ACHN (cell line): ENCODE measurements at places on chromosomes 7 and 10.

- no peak for DNase-seq
These were observed 145.5 kb downstream of the MYOF start for GRCh38 chr10:93336678-93337077.

DNA sequence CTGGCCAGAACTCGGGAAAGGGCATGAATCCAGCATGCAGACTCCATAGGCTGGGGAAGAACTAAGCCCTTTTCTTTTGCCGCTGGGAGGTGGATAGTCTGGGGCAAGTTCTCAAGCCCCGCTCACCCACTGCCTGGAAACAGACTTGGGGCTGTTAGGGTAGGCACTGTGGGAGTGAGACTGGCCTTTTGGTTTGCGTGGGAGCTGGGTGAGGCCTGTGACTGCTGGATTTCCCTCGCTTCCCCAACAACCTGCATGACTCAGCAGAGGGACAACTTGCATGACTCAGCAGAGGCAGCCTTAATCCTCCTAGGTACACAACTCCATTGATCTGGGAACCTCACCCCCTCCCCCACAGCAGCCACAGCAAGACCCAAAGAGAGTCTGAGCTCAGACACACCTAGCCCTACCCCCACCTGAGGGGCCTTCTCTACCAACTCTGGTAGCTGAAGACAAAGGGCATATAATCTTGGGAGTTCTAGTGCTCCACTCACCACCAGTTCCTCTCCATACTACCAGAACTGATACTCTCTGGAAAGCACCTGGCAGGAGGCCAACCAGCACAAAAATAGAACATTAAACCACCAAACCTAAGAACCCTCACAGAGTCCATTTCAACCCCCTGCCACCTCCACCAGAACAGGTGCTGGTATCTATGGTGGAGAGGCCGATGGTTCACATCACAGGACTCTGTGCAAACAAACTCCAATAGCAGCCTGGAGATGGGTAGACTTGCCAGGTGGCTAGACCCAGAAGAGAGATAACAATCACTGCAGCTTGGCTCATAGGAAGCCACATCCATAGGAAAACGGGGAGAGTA lies 81.4 kb upstream of the LAMB4 start:
- DNase-seq = peak; percentile 30

GRCh38 chr10:112735041-112735695 lies 214.9 kb upstream of the TCF7L2 start:
- DNase-seq = no peak

GRCh38 chr7:100211342-100211780 lies 8.4 kb upstream of the PVRIG start:
- no peak for DNase-seq

DNA sequence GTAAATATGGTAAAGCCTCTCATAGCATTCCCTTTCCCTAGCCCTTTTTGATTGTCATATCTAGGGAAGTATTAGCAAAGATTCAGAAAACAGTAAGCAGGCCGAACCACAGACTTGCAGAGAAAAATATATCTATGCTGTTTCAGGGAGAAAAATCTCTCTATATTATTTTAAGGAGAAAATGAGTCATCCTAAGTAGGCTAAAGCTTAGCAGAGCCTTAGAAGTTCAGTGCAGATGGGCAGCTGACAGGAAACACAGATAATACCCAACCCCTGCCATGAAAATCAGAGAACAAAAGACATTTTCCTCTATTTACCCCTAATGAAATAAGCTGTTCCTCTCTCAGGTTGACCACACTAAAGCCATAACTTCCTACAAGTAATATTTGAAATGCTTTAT lies 16.5 kb downstream of the C1QL3 start:
- no peak for DNase-seq

- no peak for DNase-seq
These were observed 712 bp downstream of the FOXP2 start for GRCh38 chr7:114415064-114415989.

DNA sequence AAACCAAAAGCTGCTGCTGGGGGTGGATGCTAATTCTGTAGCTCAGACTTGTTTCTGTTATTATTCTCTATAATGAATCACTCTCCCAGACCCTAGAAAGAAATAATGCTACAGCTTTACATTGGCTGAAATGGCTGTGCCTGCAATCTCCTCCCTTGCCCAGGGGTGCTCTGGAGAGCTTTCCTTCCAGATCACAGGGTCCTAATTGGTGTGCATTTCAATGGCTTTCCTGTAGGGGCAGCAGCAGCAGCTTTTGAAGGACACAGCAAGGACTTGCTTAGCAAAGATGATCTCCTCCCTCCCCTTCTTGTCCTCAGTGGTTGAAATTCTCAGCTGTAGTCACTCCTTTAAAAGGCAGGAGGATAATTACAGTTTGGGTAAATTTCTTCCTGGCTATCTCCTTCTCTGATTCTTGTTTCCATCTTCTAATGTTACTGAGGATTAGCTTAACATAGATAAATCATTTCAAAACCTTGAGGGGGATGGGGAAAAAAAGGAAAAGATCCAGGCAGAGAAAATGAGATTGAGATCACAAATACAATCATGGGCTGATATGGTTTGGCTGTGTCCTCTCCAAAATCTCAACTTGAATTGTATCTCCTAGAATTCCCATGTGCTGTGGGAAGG lies 120.2 kb upstream of the CTTNBP2 start:
- DNase-seq = peak; percentile 74

DNA sequence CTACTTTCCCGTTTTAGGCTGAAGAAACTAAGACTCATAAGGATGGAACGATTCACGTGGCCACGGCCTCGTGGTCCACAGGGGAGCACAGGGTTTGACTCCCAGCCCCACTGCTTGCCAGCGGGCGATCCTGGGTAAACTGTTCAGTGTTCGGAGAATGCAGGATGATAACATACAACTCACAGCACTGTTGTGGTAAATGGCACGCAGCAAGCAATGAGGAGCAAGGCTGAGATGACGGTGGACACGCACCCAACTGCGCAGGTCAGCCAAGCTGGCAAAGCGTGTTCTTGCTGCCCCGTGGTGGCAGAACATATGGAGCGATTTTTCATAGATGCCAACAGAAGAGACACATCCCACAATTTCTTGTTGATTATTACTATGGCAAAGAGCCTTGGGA lies 272.7 kb downstream of the DNAJB6 start:
- no peak for DNase-seq

DNA sequence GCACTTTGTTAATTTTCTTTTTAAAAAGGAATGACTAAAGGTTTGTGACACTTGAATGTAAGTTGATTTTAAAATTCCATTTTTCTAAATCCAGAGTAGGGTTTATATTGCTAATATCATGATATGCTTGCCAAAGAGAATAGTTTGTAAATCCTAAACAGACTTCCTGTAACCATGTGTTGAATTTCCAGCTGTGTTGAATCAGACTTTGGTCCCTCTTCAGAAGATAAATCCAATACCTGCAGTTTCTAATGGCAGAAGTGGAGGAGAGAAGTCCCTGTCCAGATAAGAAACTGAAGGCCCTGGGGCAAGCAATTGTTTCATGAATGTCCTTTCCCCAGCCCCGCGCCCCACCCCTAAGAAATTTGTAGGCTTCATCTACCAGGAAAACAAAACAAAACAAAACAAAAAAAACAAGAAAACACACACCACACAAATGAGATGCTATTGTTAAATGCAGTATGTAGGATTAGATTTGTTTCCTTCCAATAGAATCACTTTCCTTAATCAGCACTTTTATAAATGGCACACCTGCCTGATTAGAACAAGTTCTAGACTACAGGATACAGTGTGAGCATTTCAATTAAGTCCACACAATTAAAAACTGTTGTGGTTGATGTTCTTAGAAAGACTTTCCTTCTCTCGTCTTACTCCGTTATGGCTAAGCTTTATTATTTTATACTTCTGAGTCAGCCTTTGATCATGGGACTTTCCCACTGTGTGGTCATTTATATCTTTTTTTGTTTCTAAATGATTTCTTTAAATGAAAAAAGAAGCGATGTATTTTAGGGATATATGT lies 122.8 kb downstream of the KAT6B start:
- DNase-seq = no peak

DNA sequence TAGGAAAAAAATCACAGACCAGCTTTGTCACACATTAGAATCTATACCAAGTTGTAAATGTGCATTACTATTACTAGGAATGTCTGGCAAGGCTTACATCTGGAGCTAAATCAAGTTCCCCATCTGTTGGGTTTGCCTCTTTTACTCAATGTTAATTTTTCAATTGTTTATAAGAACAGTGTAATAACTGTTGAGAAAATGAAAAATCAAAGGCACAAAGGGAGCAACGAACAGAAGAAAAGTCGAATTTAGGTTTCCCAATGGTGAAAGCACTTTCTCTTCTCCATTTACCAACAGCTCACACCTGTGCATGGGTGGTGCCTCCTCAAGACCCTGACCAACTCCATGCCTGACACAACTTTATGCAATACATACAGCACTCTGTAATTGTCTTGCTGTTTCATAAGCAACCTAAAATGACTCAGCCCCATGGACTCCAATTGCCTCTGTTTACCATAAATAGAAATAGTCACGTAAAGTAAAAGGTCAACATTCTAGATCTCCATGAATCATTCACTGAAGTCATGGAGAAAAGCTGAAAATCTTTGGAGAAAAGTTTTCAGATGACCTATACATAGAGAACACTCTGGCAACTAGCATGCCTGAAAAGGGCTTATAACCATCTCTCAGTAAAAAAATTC lies 95.5 kb upstream of the KCNIP2 start:
- no peak for DNase-seq

- no peak for DNase-seq
These were observed 26.5 kb upstream of the HIBADH start for GRCh38 chr7:27689150-27689549.

- no peak for DNase-seq
These were observed 77.8 kb upstream of the PPIF start for GRCh38 chr10:79269443-79269842.

DNA sequence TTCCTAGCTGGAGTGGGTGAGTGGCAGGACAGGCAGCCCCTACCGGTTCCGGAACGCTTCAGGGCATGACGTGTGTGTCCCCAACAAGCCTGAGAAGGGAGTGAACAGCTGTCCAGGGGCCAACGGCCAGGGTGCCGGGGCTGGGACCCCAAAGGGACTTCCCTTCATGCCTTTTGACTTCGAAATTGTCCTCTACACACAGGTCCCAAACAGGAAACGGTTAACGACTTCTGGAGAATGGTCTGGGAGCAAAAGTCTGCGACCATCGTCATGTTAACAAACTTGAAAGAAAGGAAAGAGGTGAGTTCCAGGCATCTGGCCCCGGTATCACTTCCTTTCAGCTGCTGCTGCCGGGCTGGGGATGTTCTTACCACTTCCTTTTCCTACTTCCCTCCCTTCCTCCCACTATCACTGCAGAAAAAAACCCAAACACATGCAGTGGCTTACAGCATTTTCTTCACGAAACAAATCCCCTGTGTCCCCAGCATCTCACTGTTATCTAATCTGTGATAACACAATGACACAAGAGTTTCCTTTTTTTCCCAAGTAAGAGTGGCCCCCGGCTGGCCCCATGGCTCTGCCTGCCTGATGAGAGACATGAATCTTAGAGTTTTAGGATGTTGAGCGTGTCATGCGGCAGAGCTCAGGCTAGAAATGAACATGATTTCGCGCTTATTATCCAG lies 63.2 kb downstream of the MKI67 start:
- DNase-seq = no peak

- DNase-seq = no peak
These were observed 3.6 kb upstream of the HOXA11 start for GRCh38 chr7:27188386-27189294.

DNA sequence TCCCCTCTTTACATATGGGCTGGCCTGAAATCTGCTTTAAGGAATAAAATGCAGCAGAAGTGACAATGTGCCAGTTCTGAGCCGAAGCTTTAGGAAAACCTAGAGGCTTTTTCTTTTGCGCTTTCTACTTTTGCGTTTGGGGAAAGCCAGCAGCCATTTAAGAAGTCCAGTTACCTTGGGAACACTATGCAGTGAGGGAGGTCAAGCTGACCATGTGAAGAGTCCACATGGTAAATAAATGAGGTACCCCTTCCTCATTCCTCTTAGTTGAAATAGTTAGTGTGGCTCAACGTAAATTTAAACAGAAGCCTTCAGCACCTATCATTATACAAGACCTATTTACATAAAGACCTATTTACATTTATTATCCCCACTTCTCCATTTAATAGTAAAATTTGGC lies 78.5 kb downstream of the TFPI2 start:
- DNase-seq = no peak

DNA sequence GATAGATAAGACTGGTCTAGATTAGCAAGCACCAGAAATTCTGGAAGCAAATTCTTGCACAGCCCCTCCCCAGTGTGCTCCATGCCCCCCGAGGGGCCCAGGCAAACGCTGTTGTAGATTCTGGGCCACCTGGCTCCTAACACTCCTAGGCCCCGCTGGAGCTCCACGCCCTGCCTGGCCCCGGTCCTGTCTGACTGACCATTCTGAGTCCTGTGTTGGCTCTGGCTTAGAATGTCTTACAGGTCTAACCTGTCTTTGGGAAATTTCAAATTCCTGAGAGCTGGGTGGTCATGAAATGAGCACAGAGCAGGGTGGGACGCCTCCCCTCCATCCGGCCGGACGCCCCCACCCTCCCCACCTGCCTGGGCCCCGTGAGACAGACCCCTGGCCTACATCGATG lies 12.6 kb upstream of the OPALIN start:
- DNase-seq = no peak

- no peak for DNase-seq
These were observed 29.1 kb downstream of the CPED1 start for GRCh38 chr7:121017586-121017985.

GRCh38 chr10:132054564-132054963 lies 11.2 kb upstream of the JAKMIP3 start:
- DNase-seq = peak; percentile 19

DNA sequence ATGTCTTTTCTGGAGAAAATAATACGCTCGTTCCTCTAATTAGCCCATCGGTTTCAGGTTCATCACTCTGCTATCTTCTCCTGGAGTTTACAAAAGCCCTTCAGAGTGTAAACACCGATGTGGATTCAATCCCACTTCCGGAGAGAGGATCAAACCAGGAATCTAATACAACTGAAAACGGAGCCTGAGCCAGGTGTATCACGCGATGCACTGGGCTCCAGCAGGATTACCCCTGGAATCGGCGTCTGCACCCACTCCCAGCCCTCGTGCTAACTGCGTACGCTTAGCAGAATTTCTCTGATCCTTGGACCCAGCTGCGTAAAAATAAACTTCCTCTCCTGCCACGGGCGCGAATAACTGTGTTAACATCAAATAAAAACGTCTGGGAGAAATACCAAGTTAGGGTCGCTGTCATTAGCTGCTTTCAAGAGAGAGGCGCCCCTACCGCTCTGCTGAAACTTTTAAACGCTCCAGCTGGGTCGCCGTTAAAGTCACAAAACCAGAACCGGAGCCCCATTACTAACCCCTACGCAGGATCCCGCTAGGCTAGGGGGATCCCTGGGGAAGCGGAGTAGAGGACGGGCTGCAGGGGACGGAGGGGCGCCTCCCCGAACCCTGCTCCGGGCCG lies 502 bp downstream of the ZNF3 start:
- DNase-seq = peak; percentile 36

DNA sequence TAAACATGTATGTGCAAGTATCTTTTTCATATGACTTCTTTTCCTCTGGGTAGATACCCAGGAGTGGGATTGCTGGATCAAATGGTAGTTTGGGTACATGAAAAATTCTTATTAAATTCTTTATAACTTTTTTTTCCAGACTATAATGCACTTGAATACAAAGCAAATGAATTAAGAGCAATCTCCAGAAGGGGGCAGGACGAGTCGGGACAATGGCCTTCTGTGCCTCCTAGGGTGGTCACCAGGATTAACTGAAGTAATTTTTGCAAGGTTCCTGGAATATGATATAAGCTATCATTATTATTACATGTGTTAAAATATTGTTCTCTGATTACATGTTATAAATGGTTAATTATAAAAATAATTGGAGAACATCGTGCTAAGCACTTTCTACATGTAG lies 127.2 kb downstream of the PPP1R17 start:
- DNase-seq = peak; percentile 46
